CD4-positive, alpha-beta T cell treated with Interleukin-17A for 4 hours (primary cell): ENCODE measurements at places on chromosomes 11 and 22.

DNA sequence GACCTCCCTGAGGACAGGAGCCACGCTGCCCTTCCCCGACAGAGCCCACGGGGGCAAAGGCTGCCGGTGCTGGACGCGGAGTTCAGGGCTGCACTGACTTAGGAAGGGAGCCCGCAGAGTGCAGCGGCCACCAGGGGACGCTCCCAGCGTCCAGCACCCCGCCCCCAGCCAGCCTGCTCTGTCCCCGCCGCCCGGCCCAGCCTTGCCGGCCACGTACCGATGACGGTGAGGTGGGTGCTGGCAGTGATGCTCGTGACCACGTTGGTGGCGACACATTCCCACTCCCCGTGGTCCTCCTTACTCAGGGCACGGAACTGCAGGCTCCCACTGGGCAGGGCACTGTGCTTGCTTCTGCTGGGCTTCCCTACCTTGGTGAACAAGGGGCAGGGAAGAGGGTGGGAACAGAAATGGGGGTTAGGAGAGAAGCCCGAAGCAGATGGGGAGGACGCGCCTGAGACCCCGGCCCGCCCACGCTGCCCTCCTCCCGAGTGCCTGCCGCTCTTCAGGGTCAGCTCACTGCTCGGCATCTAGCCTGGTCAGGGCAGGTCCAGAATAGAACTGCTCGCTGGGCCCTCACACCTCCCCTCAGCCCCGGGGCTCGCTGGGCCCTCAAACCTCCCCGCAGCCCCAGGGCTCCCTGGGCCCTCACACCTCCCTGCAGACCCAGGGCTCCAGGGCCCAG lies 25.9 kb downstream of the IGSF9B start:
- no peak for DNase-seq

- peak; percentile 33 for DNase-seq
Measured at GRCh38 chr11:117072517-117073461, 25.4 kb downstream of the SIK3 start.

- DNase-seq: no peak
Measured at GRCh38 chr11:117657794-117658193, 139.2 kb downstream of the DSCAML1 start.

DNA sequence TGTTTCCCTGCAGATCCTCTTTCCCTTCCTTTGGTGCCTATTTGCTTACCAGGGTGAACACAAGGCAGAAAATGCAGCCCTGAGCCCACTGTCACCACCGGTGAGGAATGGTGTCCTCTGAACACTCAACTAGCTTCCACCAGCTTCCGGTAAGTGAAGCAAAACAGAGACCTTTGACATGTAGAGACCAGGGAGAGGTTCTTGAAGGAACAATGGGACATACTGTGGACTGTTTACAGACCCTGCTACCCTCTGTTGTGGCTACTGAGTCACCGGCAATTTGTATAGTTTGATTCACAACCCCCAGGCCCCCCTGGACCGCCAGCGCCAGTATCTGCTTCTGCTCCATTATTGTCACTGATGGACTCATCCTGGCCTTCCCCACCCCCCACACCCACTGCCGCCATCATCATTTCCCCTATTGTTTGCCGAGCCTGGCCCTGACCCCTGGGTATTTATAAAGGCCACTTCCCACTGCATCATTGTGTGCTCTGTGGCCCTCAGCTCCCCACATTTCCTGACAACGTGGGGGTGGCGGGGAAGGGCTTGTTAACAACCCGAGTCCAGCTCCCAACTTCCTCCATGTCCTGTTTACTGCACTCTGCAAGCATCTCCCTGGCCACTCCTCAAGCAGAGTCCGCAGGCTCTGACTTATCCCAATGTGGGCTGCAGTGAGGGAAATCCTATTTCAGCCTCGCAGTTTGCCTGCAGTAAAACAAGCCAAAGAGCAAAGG lies 252.9 kb downstream of the ETS1 start:
- no peak for DNase-seq

- DNase-seq: no peak
Measured at GRCh38 chr11:128714881-128715280, 21.0 kb downstream of the FLI1 start.

DNA sequence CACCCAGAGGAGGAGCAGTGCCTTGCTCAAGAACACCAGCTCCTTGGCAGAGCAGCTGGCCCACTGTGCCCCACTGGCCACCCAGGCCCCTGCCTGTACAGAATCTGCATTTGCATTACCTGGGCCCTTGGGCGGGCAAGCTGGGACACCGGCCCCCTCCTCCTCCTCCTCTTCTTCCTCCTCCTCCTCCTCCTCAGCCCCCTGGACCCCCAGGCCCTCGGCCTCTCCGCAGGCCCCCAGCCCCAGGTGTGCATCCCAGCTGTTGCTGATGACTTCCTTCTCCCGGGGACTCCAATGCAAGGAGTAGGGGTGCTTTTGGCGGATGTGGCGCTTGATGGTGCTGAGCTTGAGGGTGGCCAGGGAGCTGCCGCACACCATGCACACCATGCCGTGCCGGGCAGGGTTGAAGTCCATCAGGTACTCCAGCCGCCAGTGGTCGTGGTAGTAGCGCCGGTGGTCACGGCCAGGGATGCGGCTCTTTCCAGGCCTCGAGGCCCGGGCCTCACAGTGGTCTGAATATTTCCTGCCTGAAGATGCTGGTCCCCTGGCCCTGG lies 2.8 kb downstream of the ZFTA start:
- DNase-seq: no peak

DNA sequence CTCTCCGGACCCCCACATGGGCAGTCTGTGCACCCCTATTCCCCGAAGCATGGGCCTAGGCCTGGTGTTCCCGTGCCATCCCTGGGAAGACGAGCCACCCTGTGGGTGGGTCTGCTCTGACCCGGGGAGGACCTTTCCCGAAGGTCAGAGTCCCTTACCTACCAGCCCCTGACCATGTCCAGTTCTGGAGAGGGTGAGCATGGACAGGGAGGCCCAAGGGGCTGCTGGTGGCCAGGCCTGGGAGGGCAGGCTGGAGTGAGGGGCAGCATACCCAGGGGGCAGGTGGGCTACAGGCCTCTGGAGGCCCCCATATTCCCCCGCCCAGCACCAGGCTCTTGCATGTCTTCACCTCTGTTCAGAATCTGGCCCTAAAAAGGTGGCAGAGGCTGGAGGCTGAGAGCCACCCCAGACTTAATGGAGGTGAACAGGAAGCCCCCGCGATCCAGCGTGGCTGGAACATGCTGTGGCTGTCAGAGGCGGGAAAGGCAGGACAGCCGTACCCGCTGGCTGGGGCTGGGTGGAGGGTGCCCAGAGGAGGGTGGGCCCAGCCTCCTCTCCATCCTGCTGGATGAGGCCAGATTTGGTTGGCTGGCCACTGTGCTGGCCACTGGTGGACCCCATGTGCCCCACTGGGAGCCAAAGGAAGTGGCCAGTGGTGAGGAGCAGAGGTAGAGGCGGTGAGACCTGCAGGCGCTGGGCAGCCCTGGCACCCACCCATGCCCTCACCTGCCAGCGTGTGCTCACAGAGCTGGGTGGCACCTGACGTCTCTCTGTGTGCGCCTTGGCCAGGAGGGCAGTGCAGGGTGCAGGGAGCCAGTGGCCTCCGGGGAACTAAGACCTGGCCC lies 11.2 kb upstream of the SYT8 start:
- DNase-seq: no peak

DNA sequence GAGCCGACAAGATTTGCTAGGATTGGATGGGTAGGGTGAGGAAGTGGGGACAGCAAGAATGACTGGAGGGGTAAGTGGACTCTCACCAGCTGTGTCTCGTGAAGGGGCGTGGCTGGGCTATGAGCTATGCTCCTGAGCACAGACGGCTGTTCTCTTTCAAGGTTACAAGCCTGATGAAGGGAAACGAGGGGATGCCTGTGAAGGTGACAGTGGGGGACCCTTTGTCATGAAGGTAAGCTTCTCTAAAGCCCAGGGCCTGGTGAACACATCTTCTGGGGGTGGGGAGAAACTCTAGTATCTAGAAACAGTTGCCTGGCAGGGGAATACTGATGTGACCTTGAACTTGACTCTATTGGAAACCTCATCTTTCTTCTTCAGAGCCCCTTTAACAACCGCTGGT lies 19.9 kb downstream of the F2 start:
- no peak for DNase-seq
